C1 segment of cervical spinal cord (tissue), 14 donors: ENCODE measurements at places on chromosomes 5 and 9.
A peak's percentile ranks its signal among the peaks of the same experiment; 100 is the strongest.

GRCh38 chr9:920927-921326 lies 55.5 kb upstream of the DMRT3 start:
- no peak for DNase-seq

DNA sequence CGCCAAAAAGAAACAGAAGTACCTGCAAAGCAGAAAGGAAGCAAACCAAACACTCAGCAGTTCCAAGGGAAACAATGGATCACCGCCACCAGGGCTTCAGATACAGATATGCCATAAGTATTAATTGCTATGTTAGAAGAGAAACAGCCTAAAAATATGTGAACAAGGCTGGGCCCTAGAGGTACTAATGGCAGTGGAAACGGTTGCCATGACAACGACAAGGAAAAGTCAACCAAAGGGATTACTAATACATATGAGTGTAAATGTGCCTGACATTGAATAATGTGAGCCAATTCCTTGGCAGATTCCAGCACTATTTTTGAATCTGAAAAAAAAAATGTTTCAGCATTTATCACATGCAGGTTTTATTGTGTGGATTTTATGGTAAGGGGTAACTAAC lies 75.0 kb downstream of the CAVIN4 start:
- no peak for DNase-seq

DNA sequence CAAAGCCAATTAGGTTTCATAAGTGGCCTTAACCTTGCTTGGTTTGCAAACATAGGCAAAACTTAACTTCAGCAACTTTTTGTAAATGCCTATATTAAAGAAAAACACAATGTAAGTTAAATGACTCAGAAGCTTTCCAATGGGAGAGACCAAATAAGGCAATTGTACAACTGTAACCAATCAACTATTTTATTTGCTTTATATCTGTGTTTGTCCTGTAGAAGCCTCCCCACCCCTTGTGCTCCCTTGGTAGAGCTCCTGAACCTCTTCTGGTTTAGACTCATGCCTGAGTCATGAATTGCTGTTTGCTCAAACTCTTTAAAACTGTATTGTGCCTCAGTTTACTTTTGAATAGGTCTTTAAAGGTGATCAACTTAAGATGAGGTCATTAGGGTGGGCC lies 3.0 kb upstream of the C1QTNF3 start:
- DNase-seq, result no peak

DNA sequence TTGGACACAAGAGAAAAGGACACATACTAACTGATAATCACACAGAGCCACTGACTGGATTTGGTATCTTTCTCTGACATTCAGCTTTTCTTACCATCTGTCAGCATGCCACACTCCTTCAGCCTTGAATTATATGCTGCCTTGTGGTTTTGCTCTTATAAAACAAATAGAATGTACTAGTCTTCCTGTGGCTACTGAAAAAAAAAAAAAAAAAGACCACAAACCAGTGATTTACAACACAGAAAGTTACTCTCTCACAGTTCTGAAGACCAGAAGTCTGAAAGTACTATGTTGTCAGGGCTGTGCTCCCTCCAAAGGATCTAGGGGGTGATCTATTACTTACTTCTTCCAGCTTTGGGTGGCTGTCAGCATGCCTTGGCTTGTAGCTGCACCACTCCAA lies 82.3 kb downstream of the THBS4 start:
- DNase-seq, result no peak

GRCh38 chr9:122827761-122828093 lies 661 bp downstream of the PDCL start:
- no peak for DNase-seq

- DNase-seq, result no peak
Observed at GRCh38 chr9:71729816-71730526, 38.3 kb downstream of the CEMIP2 start.

DNA sequence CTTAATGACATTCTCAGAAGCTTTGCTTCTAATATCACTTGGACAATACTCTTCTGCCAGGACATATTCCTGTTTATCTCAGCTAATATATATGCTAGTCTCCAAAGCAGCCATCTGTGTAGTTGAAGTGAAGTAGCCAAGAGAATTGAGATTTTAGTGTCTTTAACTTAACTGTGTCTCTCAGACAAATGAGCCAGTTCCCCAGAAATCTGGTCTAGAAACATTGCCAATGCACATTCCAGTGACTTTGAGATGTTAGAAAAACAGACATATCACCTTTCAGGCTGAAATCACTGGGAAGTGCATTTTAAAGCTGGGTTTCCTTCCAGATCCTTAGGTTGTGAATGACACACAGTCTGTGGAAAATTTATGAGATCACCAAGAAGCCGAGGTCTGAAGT lies 114.6 kb downstream of the MTX3 start:
- no peak for DNase-seq

GRCh38 chr9:136225748-136226679 lies 19.6 kb downstream of the QSOX2 start:
- no peak for DNase-seq

DNA sequence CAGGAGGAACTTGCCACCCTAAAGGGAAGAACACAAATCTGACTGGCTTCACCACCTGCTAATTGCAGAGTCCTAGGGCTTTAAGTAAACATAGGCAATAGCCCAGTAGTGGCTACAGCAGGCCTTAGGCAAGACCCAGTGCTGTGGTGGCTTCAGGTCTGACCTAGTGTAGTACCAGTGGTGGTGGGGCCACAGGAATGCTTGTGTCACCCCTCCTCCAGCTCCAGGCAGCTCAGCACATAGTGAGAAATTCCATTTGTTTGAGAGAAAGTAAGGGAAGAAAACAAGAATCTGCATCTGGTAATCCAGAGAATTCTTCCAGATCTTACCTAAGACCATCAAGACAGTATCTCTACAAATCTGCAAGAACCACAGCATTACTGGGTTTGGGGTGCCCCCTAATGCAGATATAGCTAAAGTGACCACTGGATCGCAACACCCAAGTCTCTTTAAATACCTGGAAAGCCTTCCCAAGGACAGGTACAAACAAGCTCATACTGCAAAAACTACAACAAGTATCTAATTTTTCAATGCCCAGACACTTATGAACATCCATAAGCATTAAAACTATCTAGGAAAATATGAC lies 102.6 kb upstream of the TRPM3 start:
- DNase-seq, result no peak

DNA sequence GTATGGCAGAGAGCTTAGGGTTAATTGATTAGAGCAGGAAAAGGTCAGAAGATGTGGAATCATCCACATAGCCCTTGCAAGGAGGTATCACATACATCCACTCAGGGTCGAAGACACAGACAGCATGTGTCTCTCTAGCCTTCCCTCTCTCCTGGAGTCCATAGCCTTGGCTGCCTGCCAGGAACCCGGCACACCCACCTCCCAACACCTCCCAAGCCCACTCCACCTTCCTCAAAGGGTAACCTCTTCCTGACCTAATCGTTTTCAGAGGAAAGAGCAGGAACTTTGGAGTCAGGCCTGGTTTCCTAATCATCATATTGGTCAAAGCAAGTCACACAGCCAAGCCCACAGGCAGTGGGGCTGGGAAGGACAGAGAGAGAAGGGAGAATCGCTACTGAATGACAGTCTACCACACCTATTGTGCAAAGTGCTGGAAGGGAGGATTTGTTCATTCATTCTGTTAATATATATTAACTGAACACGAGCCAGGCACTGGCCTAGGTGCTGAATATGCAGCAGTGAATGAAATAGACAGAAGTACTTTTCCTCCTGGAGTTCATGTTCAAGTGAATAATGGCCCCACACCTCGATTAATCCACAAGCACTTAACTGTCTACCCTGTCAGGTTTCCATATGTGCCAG lies 107.8 kb downstream of the KCNIP1 start:
- no peak for DNase-seq

- no peak for DNase-seq
Observed at GRCh38 chr9:79663878-79664277, 92.1 kb downstream of the TLE4 start.

GRCh38 chr5:97979740-97980139 lies 793.7 kb upstream of the RGMB start:
- DNase-seq, result no peak

GRCh38 chr9:111320631-111321030 lies 9.4 kb downstream of the OR2K2 start:
- no peak for DNase-seq

DNA sequence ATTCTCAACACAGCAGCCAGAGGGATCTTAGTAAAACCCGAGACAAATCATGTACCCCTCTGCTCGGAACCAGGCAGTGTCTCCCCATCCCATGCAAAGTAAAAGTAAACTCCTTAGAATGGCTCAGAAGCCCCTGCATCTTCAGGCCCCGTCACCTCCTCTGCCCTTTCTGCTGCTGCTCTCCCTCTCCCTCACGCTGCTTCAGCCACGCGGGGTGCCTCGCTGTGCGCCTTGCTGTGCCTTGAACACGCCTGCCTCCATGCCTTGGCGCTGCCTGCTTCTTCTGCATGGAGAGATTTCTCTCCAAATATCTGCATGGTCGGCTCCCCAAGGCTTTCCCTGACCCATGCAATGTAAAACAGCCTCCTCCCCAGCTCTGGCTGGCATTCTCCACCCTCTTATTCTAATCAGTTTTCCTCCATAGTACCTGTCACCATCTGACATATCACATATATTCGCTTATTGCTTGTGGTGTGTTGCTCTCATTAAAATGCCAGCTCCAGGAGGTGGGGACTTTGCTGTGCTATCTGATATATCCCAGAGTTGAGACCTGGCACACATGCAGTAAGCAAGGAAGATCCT lies 8.0 kb downstream of the GPRIN1 start:
- DNase-seq, result no peak

GRCh38 chr5:156755421-156756087 lies 94.5 kb upstream of the PPP1R2B start:
- no peak for DNase-seq

DNA sequence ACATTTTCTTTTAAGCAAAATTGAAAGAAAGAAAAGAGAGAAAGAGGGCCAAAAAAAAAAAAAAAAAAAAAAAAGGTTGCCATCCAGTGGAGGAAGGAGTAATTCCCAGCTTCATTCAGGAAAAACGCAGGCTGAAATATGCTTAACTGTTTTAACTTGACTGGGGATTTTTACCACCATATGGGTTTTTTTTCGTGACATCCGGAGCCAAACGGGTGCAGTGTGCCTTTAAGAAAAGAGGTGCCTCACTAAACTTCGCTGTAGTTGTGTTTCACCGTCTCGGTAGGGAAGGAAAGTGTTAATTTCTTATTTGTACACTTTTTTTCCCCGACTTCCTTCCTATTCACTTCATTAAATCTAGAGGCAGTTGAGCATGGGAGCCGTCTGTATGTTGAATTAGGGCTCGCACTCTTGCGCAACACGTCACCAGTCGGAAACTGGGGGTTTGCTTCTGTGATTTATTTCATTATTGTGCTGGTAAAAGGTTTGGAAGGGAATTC lies 143.0 kb downstream of the SMARCA2 start:
- no peak for DNase-seq

GRCh38 chr9:70441622-70442021 lies 27.2 kb upstream of the KLF9 start:
- DNase-seq, result no peak

- DNase-seq, result no peak
Observed at GRCh38 chr5:5046680-5047502, 93.2 kb upstream of the ADAMTS16 start.

DNA sequence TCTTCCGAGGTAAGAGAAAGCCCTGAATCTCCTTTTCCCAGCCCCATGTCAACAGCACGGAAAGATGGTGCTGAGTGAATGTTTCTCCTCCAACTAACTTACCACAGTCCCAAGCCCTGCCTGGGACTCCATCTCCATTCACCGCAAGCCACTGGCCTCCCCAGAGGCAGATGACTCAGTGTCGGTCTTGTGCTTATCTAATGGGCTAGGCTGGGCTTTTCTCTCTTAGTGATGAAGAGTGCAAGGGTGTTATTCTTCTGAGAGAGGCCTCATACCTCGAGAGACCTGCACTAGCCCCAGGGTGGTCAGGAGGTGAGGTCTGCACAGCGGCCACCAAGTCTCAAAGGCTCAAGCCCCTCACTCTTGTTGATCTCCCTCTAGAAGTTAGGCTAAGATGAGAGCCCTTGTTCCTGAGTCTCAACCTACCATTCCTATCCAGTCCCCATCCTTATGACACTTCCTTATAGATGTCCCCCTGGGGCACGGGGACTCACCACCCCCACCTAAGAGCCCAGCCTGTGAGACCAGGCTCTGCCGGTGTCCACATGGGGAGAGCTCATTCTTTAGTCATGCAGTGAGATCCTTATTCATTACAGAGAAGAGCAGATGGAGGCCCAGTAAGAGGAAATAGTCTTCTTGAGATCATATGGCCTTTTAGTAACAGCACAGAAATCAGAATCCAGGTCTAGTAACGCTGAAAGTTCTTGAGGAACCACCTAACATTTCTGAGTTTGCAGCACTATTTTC lies 127.0 kb downstream of the SAXO1 start:
- DNase-seq, result no peak

DNA sequence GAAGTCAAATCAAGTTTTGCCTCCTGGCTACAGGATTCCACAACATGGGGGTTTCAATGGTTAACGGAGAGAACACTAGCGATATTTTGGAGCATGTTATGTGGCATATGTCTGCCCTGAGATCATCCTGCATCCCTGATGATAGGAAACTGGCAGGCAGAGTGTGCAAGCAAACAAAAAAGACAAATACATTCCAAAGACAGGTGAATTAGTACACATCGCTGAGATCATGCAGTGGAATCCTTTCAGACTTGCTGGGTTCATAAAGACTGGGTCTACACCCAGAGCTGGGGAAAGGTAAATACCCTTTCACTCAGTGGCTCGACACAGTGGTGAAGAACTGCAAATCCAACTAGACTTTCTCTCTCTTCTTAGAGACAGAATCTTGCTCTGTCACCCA lies 286.5 kb downstream of the EFNA5 start:
- DNase-seq, result no peak

- DNase-seq, result no peak
Observed at GRCh38 chr5:14436801-14437542, 144.6 kb upstream of the OTULINL start.

GRCh38 chr5:58753446-58753845 lies 170.6 kb downstream of the RAB3C start:
- DNase-seq, result no peak

GRCh38 chr9:112059145-112059965 lies 115.7 kb downstream of the SUSD1 start:
- DNase-seq, result peak; percentile 53

- no peak for DNase-seq
Observed at GRCh38 chr9:92990461-92990860, 43.1 kb downstream of the FGD3 start.

GRCh38 chr5:146130440-146131045 lies 25.2 kb upstream of the PLAC8L1 start:
- no peak for DNase-seq

DNA sequence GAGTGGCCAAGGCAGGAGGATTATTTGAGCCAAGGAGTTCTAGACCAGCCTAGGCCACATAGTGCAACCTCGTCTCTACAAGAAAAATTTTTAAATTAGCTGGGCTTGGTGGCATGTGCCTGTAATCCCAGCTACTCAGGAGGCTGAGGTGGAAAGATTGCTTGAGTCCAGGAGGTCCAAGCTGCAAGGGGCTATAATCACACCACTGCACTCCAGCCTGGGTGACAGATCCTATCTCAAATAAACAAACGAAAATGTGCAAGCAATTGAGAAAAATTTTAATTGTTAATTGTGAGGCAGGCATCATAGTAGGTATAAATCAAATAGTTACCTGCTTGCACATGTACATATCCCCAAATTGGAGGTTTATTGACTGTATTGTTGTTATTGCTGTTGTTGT lies 15.3 kb downstream of the ALDH7A1 start:
- no peak for DNase-seq
